Activated naive CD4-positive, alpha-beta T cell treated with anti-CD3 and anti-CD28 coated beads for 36 hours (primary cell): ENCODE measurements at places on chromosomes 13 and 19.

DNA sequence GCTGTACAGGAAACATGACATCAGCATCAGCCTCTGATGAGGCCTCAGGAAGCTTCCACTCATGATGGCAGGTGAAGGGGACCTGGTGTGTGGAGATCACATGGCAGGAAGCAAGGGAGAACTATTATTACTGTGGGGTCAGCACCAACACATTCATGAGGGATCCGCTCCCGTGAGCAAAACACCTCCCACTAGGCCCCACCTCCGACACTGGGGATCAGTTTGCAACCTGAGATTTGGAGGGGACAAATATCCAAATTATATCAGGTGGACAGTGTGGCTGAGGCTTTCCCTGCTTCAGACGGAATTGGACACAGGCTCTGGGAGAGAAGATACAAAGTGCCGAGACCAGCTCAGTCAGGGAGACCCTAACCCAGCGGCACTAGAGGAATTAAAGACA is 5.7 kb upstream of the ZNF792 start:
- no peak for DNase-seq

- no peak for DNase-seq
These were observed 7.5 kb downstream of the DNM2 start for GRCh38 chr19:10725415-10725814.

GRCh38 chr13:113155201-113155600 is 3.2 kb upstream of the PROZ start:
- DNase-seq, result no peak

- DNase-seq, result no peak
These were observed 837 bp downstream of the GNA15 start for GRCh38 chr19:3136684-3137055.

DNA sequence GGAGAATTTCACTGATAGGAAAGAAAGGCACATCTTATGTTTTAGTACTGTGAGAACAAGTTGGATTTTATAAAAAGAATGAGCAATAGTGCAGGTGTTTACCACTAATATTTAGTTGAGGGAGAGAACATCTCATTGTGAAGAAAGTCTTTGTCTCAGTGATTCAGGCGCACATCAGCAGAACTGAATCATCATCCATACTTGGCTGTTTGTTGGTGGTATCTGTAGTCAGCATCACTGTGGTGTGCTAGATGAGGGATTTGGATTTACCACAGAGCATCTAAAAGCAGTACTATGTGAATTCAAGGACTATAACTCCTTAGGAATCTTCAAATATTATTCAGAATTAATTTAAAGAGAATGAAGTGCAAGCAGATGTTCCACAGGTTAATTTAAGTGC is 1380.5 kb upstream of the ATXN8OS start:
- DNase-seq, result no peak

DNA sequence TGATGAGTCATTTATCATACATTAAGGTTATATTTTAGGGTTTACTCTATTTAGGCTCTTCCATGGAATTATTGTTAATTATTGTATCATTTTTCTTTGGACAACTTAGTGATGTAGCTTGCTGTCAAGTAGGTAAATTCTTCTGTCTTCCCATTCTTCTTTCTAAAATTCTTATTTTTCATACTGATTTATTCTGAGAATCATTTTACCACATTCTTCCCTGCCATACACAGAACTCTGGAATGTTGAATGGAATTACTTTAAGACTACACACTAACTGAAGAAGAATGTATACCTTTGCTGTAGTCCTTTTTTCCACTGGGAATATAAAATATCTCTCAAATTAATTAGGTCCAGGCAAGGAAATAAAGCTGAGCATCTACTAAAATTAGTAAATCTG is 24.5 kb upstream of the SLC7A1 start:
- no peak for DNase-seq

- DNase-seq, result no peak
These were observed 173.1 kb downstream of the LACC1 start for GRCh38 chr13:44052780-44053184.

DNA sequence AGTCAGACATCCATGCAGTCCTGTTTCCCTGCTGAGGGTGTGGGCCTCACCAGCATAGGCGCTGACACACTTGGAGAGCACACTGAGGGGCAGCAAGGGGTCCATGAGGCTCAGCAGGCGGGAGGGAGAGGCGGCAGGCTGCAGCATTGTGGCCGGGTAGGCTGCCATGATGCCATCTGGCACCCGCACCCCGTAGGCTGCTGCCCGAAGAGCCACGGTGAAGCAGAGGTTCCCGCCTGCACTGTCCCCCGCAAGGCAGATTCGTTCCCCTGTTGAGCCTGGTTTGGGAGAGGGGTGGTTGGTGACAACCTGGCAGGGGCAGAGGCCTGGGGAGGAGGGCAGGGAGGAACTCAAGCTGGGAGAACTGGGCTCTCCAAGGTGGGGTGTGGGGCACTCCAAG is 16.0 kb upstream of the CNFN start:
- no peak for DNase-seq
